ENCODE measurements at places on chromosomes 12 and 14.

DNA sequence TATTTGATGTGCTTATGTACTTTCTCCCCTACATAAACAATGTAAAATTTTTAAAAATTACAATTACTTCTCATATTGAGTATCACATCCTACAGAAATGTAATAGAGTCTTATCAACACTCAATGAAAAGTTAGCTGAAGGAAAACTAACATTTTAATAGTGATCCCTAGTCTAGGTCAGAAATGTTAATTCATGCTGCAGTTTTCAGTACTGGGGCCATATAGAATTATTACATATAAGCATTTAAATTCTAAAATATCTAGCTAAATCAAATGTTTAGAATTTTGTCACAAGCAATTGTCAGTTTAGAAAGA, 37.8 kb downstream of the SLC6A15 start:
- DNase-seq: no peak

DNA sequence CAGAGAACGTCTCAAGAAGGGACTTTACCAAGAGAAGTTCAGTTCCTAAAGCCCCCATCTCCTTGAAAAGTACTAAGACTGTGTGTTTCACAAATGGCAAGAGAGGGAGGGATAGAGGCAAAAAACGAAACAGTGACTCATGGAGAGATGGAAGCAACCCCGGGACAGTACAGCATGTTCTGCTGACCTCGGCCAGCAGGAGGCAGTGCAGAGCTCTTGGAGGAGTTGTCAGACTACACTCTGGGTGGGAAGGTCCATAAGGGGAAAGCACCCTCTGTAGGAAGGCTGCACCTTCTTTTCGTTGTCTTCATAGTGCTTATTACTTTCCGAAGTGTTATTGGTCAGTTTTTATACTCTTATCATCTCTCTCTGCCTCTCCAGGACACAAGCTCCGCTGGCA, 525.2 kb upstream of the CCDC196 start:
- peak; percentile 37 for DNase-seq

GRCh38 chr12:93061473-93062419, 132.7 kb upstream of the EEA1 start:
- DNase-seq: no peak

DNA sequence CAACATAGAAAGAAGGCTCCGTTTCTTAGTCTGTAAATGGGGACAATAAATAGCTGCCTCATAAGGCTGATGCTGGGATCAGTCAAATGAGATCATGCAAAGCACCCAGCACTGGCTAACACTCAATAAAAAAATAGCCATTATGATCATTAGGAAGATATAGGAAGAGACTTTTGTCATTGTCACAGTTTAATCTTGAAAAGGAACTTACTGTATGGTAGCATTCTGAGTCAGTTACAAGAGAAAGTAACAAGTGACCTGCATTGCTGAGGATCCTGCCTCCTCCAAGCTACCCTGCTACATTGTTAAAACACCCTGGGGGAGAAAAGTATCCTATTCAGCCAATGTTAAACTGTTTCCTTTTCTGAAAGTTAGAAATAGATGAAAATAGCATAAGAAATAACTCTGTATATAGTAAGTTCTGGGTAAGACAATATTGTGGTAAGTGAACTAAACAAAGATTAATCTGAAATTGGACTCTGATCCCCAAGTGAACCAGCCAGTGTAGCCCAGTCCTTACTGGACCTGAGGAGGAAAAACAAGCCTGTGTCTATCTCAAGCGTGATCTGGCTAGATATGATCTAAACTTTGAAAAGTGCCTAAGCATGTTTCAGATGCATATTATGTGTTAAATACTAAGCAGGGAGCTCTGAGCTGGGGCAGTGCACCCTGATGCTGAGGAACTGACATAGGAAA, 3.6 kb upstream of the NUDT4 start:
- DNase-seq: no peak

- peak; percentile 29 for DNase-seq
Measured at GRCh38 chr12:67025543-67026114, 243.5 kb upstream of the CAND1 start.

- DNase-seq: no peak
Measured at GRCh38 chr12:123834845-123835244, 72.7 kb downstream of the DNAH10 start.

- peak; percentile 10 for DNase-seq
Measured at GRCh38 chr14:58677996-58678395, 40.2 kb downstream of the DACT1 start.

- DNase-seq: no peak
Measured at GRCh38 chr14:31286456-31287293, 79.1 kb upstream of the HECTD1 start.

- DNase-seq: no peak
Measured at GRCh38 chr14:69487771-69488170, 3.2 kb downstream of the PLEKHD1 start.

GRCh38 chr12:116087399-116087798, 190.1 kb downstream of the MED13L start:
- DNase-seq: no peak

- DNase-seq: no peak
Measured at GRCh38 chr12:131142891-131143657, 189.4 kb downstream of the ADGRD1 start.

DNA sequence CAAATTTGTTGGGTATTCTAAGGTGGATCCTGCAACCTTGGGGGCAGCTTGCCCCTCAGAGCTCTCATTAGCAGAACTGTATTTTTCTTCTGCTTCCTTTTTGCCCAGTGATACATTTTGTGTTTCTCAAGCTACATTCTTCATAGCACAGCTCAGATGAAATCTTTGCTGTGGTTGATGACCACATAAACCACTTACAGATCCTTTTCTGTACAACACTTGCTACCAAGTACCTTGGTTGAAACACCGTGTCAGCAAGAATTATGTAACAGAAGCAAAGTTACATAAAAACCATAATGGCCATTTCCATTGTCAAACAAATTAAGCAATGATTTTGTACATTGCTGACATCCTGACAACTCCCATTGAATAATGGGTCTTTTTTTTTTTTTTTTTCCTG, 9.7 kb upstream of the PLBD1 start:
- no peak for DNase-seq

GRCh38 chr14:101845496-101845895, 84.0 kb downstream of the PPP2R5C start:
- DNase-seq: no peak

GRCh38 chr14:103290494-103290893, 43.5 kb upstream of the EIF5 start:
- no peak for DNase-seq

DNA sequence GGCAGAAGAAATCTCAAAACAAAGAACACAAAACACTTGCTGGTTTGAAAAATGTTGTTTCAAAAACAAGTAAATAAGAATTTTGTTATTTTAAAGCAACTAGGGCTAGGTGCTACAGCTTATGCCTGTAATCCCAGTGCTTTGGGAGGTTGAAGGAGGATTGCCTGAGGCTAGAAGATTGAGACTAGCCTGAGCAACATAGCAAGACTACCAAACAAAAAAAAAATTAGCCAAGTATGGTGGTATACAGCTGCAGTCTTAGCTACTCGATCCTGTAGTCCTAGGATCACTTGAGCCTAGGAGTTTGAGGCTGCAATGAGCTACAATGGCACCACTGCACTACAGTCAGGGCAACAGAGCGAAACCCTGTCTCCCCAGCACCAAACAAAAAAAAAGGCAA, 32.6 kb upstream of the MTERF2 start:
- DNase-seq: no peak

- no peak for DNase-seq
Measured at GRCh38 chr14:89386212-89386886, 30.7 kb downstream of the FOXN3 start.

- no peak for DNase-seq
Measured at GRCh38 chr12:108198043-108198442, 69.0 kb downstream of the WSCD2 start.

DNA sequence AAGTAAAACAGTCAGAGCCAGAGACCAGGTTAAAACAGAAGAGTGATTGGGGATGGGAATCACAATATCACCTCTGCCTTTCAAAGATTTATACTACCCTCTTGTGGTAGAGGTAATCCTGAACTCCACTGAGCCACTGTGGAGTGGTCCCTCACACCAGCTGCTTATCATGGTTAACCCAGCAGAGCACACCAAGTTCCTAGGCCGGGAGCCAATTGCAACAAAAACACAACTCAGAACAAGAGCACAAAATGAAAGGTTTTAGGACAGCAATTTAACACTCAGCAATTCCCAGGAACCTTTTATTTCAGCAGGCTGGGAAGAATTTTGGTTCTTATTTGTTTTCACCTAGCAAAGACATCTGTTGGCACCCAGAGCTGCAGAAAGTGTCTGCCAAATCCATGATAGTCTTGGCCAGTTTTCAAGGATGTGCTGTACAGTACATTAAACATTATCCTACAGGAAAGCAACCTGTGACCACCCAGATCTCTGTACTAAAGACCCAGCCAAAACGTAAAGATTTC, 220.5 kb upstream of the ATXN7L3B start:
- DNase-seq: no peak

DNA sequence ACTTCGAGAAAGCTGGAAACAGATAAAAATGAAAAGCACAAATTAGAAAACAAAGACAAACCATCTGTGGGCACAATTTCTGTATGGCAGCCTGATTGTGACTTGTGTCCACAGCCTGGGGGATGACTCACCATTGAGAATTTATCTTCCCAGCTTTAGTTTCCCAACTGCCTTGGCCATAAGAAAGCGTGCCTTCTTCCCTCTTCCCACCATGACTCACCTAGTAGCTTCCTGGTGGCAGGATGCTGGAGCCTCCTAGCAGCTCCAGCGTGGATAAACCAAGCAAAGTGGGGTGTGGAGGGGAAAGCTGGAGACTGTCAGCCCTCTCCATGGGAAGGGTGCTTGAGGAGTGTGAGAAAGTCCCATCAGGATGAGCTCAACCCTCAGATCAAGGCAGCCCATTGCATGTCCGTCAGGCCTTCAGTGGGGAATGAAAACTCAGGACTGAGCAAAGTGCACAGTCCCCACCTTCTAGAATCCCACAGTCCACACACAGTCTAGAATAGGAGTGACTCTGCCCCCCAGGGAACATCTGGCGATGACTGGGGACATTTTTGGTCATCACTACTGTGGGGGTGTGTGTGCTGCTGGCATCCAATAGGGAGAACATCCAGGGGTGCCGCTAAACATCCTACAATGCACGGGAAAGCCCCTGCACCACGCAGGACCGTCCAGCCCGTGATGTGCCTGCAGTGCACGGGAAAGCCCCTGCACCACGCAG, 22.4 kb upstream of the SERPINA6 start:
- DNase-seq: peak; percentile 82

DNA sequence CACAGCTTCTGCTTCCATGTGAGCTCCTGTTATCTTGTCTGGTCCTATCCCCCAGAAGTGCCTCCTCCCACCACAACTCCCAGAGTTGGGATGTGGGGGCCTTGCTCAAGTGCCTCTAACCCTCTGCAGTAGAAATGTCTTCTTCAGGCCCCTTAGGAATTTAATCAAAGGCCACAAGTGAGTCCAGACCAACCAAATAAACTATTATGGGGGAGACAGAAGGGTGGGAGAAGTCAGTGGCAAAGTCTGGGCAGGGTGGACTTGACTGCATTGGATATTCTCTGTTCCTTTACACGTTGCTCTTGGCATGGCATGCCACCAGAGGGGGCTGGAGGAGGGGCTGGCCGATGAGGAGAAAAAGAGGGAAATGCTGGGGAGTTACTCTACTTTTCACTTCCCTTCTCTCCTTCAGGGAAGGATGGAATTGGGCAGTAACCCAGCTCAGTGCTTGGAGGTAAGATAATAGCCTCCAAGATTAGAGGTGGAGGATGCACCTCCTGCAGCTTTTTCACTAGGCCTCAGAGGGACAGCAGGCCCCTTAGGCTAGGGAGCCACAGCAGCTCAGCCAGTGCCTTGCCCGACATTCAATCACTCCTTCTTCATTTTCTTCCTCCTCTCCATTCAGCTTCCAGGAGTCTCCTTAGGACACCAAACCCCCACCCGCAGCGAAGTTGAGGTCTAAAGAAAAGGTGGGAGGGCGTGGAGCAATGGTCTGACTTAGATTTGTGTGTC, 1.2 kb upstream of the AP1G2 start:
- DNase-seq: no peak

DNA sequence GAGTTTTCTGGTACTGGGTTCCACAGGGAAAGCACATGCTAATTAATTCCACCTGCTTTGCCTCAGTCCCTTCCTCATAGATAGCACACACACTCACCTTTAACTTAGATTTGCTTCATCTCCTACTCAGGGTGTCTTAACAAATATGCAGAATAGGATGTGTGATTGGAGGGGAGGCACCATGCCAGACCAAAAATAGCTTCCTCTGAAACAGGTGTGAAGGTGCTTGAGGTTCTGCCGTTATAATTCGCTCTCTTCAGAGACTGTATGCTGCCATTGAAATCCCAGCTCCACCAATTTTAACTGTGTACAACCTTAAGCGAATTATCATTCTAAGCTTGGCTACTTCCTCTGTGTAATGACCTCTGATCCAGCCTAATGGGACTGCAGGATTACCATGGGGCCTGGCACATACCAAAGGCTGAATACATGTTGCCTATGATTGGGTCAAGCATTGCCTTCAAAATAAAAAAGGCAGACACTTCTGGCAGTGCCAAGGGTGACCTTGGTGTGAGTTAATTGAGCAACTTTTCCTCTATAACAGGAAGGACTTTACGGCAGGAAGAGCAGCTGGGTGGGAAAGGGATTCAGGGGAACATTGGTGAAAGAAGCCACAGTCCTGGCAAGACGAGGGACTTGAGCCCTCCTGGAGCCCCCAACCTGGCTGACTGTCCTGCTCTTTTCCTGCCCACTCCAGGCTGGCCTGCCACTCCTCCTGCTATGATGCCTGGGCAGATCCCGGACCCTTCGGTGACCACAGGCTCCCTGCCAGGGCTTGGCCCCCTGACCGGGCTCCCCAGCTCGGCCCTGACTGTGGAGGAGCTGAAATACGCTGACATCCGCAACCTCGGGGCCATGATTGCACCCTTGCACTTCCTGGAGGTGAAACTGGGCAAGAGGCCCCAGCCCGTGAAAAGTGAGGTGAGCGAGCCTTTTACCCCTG, 9.7 kb downstream of the JDP2 start:
- DNase-seq: no peak

DNA sequence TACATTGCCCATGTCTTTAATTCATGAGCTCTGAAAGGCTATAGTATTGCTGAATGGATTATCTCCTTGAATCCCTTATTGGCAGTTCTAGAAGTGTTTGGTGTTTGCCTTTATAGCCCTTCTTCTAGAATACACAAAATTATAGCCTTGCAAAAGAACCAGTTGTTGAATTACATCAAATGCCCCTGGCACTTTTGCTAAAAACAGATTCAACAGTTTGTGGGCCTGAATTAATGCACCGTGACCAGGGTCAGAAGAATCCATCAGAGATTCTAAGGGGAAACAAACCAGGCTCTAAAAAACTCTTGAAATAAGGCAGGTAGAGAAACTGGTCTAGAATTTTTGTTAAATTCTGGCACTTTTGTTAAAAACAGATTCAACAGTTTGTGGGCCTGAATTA, 197.8 kb downstream of the SOX5 start:
- DNase-seq: no peak

DNA sequence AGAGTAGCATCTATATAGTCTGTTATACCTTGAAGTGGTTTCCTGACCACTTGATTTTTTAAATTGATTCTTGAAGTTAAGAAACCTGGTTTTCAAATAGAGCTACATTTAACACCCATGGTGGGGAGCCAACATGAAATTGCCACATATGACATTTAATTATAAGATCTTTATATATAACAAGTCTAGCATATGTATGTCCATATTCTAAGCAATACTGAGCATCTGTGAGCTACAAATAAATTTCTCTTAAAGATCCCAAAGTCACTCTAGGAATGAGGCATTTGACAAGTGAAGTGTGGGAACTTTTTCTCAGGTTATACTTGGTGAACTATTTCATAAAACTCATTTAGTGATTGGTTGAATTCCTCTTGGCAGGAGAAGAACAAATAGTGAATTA, 132.5 kb downstream of the RPL10L start:
- DNase-seq: no peak

All from AG08396 (cell line).